ENCODE measurements at places on chromosomes 7 and 10. TPM values are rescaled to one million over a fixed set of nuclear protein-coding genes. Genes with fewer than 3 reads are reported as not detected.

Gene RAMP3
- not detected for total RNA-seq

Gene ARID5B
- total RNA-seq: 1.9 TPM

Gene ZRANB1
- total RNA-seq: 9.5 TPM

Gene CYP3A7
- not detected for total RNA-seq

Gene NRG3
- not detected for total RNA-seq

Data from A549 treated with RU486 at 1 μM for 4 hours (cell line).